ENCODE measurements at places on chromosomes 3 and 15.

DNA sequence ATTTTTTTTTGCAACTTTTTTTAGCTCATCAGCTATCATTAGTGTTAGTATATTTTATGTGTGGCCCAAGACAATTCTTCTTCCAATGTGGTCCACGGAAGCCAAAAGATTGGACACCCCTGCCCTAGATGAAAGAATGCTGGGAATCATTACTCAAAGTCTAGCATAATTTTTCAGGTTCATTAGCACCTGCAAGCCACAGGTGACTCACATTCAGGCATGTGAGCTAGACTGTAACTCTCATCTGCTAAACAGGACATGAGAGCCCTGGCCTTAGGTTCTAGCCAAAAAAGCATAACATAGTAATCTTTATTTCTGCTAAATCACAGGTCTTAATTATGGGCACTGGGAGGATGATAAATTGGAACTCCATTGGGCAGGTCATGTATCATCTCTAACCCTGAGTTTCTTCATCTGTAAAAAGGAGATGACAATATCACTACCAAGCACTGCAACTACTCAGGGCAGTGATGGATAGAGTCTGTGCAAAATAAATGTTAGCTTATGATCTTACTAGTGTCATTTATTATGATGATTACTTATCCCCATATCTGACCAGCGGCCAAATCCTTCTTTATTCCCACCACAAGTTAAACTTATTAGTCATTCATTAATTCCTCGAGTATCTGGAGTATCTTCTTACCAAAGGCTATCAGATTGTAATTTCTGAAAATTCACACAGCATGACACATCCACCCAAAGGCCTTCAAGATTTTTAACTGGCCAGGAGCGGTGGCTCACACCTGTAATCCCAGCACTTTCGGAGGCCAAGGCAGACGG is 125.0 kb downstream of the PLD1 start:
- no peak for DNase-seq

DNA sequence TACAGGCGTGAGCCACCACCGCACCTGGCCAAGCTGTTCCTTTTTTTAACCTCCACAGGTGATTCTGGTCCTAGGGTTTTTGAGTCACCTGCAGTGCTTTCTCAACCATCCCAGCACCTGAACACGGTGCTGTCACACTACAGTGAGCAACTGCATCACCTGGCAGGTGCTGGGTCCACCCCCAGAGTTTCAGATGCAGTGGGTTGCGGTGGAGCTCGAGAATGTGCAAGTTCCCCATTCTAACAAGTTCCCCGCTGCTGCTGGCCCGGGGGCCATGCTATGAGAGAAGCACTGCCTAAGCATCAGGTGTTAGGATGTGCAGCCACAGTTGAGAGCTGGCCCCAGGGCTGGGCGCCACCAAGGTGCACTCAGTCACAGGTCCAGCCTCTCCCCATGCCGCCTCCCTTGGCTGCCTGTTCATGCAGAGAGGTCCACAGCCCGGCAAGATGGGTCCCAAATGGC is 18.0 kb downstream of the ISG20 start:
- DNase-seq = no peak

DNA sequence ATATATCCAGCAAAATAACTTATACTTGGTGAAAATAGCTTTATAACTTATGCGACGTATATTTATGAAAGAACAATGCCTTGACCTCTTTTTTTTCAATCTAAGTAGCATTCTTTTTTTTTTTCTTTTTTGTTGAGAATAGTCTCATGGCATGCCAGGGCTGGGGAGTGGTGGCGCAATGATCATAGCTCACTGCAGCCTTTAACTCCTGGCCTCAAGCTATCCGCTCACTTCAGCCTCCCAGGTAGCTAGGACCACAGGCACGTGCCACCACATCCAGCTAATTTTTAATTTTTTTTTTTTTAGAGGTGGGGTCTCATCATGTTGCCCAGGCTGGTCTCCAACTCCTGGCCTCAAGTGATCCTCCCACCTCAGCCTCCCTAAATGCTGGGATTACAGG is 43.5 kb downstream of the RAB8B start:
- DNase-seq = no peak

GRCh38 chr3:135719449-135719848 is 246.1 kb upstream of the PPP2R3A start:
- DNase-seq = no peak

- no peak for DNase-seq
Observed at GRCh38 chr15:60087561-60087960, 83.5 kb downstream of the FOXB1 start.

- peak; percentile 4 for DNase-seq
Observed at GRCh38 chr15:83380682-83381081, 66.5 kb upstream of the SH3GL3 start.

DNA sequence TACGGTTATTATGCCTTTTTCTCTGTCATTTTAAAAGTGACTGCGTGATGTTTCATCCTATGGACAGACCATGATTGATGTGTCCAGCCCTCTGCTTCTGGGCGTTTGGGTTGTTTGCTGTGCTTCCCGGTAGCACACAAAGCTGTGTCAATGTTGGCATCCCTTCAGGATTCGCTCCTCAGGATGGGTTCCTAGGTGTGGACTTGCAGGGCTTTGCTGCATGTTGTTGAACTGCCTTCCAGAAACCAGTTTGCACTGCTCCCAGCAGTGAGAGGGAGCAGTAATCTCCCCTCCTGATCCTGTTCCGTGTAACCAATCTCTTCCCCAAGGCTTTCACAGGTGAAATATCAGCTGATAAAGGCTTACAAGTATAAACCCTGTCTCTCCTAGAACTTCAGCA is 787 bp downstream of the TRPM1 start:
- DNase-seq = no peak

DNA sequence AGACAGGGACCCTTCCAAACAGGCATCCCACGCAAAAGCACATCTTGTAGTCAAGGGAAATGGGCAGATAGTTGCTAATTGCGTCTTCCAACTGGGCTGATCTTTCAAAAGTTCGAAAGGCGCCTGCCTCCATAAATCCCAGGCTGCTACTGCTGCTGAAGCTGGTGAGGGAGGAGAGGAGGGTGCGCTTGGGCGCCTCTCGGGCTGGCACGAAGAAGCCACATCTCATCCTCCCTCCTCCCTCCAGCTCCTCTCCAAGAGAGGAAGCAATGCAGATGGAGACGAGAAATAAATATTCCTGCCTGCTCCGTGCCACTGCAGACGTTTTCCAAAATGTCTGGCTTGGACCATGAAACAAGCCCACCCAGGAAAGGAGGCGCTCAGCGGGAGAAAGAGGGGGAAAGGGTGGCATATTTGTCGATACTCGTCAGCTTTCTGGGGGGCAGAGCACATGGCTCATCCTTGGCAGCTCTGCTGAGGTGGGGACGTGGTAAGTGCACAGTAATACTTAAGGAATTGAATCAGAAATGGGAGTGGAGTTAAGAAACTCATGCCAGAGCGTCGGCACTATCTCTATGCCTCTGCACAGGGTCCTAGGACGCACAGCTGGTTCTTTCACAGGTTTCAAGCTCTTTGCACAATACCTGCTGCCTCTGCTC is 88.9 kb upstream of the FEZF2 start:
- DNase-seq = no peak

DNA sequence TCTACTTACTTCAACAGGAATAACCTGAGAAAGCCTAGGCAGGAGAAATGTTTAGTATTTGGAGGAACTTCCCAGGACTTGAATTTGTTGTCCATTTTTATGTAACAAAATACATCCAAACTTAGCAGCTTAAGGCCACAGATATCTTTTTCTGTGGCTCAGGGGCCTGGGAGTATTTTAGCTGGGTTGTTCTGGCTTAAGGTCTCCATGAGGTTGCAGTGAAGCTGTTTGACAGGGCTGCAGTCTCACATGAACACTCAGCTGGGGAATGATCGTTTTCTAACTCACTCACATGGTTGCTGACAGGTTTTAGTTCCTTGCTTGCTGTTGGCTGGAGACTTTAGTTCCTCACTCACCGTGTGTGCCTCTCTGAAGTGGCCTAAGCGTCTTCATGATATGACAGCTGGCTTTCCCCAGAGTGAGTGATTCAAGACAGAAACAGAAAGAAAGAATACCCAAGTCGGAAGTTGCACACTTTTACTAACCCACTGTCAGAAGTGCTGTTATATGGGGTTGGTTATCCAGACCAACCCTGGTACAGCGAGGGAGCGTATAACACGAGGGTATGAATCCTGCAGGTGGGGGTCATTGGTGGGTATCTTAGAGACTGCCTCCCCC is 229.7 kb upstream of the TBL1XR1 start:
- peak; percentile 50 for DNase-seq

DNA sequence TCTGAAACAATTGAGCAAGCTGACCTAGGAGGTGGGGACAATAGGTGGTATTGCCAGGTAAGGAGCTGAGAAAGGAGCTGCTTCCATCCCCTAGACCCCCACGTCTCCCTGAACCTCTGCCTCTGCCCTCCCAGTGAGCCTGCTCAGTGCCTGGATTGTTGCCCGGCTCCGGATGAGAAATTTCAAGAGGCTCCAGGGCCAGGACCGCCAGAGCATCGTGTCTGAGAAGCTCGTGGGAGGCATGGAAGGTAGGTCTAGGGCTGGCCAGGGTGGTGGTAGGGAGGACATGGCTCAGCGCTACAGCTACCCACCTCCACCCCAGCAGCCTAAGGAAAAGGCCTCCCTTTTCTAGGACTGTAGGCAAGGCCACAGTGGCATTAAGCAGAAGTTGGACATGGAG is 13.3 kb downstream of the DUOX1 start:
- DNase-seq = no peak

DNA sequence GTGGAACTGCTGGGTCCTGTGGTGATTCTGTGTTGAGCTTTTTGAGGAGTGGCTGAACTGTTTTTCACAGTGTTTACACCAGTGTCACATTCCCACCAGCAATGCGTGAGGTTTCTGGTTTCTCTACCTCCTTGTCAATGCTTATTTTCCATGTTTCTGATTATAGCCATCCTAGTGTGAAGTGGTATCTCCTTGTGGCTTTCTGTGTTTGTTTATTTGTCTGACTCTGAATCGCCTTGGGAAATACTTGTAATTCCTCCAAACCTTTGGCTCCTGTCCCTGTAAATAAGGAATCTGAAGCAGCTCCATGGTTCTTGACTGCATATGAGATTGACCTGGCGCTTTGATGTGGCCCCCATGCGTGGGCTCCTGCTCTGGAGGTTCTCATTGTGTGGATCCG is 20.6 kb downstream of the FAN1 start:
- DNase-seq = no peak

GRCh38 chr3:10198761-10199649 is 34.3 kb downstream of the IRAK2 start:
- peak; percentile 54 for DNase-seq

DNA sequence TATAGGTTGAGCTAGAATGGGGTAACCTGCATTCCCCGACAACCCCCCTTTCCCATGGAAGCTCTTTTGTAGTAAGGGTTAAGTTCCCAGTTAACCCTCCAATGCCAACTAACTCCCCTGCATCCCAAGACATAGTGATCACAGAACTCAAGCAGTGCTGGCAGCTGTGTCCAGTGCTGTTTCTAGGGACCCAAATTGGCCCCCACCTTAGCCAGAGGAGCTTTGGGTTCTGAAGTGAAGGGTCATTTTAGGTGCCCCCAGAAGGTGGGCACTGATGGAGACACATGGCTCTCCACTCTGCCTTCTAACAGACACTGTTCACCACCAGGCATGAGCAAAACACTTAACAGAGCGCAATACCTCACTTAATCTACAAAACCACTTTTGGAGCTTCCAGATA is 7.1 kb downstream of the FBXL22 start:
- DNase-seq = no peak

DNA sequence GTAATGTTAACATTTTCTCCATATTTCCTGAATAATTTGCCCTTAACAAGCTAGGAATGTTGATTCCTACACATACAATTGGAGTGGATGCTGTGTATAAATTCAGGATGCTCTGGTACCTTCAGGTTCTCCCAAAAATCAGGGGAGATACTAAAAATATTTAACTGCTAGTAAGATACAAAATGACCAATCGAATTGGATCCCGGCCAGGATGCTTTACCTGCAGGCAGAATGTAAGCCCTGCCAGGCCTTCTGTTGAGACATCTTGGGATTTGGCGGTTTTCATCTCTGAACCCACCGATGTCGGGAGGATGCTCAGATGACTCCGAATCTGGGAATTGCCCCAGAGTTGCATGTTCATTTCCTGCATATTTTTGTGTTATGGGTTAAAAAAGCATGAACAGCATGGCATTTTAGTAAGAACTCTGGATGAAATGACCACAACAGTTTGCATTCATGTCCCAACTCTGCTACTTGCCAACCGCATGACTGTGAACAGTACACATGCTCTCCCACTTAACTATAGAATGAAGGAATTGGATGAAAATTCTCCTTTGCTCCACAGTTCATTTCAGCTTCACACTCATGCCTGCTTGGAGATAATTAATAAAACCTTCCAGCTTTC is 241.4 kb upstream of the TBL1XR1 start:
- DNase-seq = no peak

DNA sequence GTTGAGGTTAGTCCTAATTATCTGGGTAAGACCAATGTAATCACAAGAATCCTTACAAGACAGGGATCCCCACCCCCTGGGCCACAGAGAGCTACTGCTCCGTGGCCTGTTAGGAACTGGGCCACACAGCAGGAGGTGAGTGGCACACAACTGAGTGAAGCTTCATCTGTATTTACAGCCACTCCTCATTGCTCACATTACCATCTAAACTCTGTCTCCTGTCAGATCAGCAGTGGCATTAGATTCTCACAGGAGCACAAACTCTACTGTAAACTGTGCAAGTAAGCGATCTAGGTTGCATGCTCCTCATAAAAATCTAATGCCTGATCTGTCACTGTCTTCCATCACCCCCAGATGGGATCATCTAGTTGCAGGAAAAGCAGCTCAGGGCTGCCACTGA is 58.5 kb upstream of the CRBN start:
- no peak for DNase-seq

GRCh38 chr3:163838769-163839168 is 1239.5 kb downstream of the SI start:
- no peak for DNase-seq

DNA sequence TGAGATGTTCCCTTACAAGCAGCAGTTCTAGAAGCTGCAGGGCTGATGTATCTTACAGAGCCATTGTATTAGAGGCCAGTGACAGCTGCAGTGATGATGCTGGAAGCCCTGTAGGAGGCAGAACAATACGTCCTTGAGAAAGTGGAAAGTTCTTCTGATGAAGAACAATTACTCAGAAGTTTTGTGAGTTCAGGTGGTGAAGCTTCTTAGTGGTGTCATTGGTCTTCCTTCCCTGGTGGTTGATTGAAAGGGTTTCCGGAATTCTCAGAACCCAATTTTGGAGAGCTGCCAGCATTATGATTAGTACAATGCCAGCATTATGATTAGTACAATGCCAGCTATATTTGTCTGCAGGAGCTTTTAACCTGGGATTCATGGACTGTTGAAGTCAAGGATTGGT is 356.4 kb downstream of the MFSD1 start:
- no peak for DNase-seq

DNA sequence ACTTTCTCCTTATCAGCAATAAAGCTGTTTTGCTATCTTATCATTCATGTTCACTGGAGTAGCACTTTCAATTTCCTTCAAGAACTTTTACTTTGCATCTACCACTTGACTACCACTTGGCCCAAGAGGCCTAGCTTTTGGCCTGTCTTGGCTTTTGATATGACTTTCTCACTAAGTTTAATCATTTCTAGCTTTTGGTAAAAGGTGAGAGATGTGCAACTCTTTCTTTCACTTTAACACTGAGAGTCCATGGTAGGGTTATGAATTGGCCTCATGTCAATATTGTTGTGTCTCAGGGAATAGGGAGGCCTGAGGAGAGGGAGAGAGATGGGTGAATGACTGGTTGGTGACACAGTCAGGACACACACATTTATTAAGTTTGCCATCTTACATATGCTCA is 31.0 kb upstream of the FAM3D start:
- DNase-seq = no peak

GRCh38 chr3:122985539-122985938 is 42.0 kb downstream of the SEMA5B start:
- DNase-seq = no peak

Data from stimulated activated CD4-positive, alpha-beta T cell treated with anti-CD3 and anti-CD28 coated beads, Interleukin-15, amount 100 ng/mL, for 48 hours (primary cell).